ENCODE measurements at places on chromosomes 16 and 17.

- no peak for DNase-seq
These were observed 7.3 kb upstream of the PRSS36 start for GRCh38 chr16:31157136-31157535.

GRCh38 chr16:49491771-49492761, 118.5 kb downstream of the C16orf78 start:
- peak; percentile 38 for DNase-seq

DNA sequence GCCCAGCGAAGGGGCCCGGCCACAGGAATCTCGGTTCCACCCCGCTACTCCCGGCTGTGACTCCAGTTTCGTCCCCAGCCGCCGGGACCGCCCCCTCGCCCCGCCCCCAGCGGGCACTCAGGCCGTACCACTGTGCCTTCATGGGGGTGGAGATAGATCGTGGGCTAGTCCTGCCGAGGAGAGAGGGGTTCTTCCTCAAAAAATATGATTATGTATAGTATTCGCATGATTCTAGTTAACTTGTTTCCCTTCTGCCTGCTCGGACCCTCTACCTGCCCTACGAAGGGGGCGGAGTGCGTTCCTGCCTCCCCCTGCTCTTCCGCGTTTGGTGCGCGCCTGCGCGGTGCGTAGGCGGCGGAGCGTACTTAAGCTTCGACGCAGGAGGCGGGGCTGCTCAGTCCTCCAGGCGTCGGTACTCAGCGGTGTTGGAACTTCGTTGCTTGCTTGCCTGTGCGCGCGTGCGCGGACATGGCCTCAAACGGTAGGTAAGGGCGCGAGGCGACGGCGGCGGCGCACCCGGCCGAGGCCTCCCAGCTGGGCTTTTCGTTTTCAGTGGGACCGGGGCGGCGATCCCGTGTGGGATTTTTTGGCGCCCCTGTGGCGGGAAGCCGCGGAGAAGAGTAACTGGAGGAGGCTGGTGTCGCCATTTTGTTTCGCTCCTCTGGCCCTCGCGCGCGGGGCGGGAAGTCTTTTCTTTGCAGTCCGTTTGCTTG, at the start of gene FUS:
TSS of gene FUS (plus strand) at position 393 of the 713 bp plus-strand sequence. CDS start at position 469, 76 bp downstream.
- peak; percentile 89 for DNase-seq

- DNase-seq = no peak
These were observed 77.6 kb upstream of the MED9 start for GRCh38 chr17:17398943-17399926.

DNA sequence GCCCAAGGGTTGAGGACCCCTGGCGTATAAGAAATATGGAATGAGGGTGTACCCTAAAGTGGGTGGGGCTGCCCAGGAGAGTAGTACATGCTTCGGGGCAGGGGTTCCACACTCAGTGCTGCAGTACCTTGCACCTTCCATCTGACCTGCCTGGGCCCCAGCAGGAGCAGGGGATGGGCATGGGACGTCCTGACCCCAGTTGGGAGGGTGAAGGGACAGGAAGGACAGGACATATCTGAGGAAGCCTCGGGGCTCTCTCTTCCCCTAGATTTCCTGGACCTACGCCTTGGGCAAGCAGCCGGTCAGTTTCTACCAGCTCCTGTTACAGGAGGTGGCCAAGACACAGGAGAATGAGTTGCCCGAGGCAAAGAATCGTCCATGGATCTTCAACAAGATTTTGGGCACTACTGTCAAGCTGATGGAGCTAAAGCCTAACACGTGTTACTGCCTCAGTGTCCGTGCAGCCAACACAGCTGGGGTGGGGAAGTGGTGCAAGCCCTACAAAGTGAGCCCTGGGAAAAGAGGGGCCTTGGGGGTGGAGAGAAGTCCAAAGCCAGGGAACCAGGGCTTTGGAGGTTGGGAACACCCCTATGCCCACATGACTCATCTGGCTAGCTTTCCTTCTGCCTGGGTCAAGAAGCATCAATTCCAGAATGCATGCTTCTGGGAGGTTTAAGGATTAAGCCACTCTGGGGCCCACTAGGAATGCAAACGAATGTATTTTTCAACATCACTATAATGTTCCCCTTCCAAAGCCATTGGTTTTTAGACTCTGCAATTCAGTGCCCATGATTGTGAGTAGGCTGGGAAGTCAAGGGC, 7.9 kb downstream of the FNDC8 start:
- no peak for DNase-seq

DNA sequence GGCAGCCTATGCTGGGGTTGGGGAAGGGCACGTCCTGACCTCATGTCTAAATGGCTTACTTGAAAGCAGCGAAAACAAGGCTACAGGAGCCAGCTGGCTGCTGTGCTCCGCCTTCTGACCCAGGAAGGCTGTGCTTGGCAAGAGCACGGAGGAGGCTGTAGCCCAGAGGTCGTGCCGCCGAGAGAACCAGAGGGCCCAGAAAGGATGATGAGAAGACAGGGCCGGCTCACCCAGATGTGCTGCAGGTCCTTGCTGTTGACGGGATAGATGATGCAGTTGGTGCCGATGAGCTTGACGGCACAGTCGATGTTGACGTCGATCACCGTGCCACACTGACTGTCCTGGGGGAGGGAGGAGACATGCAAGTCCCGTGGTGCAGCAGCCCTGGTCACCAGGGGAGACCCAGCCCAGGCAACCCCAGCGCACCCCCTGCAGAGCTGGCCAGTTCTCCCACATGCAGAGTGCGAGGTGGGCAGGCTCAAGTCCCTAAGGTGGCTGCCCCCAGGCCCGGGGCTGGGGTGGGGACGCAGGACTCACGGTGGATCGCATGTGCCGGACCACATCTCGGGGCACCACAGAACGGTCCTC, 20.7 kb downstream of the SPHK1 start:
- DNase-seq = no peak

DNA sequence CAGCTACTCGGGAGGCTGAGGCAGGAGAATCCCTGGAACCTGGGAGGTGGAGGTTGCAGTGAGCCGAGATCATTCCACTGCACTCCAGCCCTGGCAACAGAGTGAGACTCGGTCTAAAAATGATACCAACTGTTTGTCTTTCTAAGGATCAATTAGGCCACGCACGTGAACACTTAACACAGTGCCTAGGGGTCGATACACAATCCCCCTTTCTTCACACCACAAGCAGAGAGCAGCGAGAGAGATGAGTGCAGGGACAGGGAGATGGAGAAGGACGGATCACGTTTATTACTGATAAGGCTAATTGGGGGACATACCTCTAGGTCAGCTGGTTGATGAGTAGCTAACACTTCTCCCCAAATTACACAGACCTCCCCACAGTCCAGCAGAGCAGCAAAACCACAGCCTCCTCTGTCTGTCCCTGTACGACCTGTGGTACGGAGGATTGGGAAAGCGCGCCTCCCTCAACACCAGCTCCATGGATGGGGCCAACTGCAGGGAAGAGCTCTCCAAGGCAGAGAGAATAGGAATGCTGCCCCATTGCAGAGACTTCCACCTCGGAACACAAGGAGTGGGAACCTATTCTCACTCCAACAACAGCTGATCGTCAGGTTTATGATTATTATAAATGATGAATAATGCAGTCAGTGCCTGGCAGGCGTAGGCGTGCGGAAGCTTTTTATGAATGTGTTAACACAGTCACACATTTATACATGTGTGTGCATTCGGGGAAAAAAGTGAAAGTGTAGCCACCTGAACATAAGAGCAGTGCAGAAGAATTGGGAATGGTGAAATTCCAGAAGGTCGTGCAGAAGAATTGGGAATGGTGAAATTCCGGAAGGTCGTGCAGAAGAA, 155.1 kb downstream of the C16orf95 start:
- DNase-seq = no peak

DNA sequence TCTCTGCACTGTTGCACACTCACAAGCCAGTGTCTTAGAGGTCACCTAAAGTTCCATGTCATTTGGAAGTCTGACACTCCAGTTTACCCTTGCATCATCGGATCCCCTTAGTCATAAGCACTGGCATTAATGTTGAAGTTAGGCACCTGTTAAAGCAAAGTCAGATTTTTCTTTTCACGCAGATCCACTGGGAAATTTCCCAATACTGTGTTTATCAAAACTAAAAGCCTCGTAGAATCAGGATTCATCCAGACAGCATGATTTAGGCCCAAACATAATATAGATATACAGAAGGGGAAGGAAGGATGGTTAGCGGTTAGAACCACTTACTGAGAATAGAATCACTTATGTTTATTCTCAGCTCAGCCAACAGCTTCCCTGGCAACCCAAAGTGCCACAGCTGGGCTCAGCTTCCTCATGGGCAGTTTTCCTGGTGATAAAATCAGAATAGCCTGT, 30.1 kb upstream of the HAPSTR1 start:
- no peak for DNase-seq

DNA sequence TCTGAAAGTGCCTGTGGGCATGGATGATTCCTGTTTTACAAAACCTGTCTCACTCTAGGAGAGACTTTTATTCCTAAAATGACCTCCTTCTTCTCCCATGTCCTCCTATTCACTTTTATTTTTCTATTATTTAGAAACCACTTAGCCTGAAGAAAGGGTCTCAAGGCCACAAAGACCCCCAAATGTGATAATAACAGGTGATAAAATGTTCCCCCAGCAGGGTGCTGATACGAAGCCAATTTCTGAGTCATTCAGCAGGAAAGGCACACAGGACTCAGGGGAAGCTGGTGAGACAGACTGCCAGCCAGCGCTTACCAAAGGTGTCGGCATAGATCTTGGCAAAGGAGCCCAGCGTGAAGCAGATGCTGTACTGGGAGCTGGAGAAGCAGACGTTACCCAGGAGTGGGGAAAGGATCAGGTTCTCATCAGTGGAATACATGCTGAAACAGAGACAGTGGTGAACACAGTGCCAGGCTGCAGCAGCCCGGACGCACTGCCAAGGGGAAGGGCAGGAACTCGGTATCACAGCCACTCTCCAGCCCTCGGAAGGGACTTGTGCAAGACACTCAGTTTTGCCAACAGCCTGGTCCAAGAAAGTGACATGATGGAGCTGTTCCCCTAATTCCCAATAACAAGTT, 24.6 kb downstream of the HIGD1B start:
- DNase-seq = no peak

- no peak for DNase-seq
These were observed 1.3 kb upstream of the ACTG1 start for GRCh38 chr17:81513753-81514488.

DNA sequence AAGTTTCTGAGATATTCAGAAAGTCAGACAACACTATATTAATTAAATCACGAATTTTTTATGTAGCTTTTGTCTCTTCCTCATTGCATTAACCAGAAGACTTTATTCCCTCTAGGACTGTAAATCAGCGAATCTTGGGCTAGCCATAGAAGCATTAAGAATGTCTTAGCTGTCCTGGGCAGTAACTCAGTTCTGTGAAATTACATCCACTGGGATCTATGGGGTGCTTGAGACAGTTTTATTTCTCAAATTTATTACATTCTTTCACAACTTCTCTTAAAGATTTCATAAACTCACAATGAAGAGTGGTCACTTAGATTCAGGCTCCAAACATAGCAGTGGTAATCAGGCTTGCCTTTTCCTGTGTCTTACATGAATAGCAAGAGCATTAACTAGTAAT, 1153.4 kb downstream of the CDH8 start:
- DNase-seq = no peak

DNA sequence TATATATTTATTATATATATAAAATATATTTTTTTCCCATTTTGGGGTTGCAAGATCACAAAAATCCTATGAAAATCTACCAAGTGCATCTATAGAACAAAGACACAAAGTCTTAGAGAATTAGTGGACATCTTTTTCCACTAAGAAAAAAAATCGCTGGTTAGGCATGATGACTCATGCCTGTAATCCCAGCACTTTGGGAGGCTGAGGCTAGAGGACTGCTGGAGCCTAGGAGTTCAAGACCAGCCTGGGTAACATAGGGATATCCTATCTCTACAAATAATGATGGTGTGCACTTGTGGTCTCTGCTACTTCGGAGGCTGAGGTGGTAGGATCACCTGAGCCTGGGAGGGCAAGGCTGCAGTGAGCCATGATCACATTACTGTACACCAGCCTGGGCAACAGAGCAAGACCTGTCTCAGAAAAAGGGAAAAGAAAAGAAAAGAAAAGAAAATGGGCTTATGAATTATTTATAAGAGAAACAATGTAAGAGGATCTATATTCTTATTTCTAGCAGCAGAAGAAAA, 185.1 kb upstream of the PSMD7 start:
- DNase-seq = no peak

DNA sequence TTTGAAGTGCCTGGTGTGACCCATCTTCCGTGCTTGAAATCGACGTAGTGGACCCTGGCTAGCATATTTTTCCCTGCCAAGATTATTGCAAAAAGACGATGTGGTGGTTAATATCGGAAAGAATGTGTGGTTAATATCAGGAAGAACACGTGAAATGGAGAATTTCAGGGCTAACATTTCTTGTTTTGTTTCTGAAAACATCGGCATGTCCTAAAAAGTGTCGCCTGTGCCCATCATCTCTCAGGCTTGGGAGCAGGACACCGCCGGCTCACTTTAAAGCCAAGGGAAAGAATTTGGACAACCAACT, 345 bp upstream of the DCXR start:
- DNase-seq = no peak

DNA sequence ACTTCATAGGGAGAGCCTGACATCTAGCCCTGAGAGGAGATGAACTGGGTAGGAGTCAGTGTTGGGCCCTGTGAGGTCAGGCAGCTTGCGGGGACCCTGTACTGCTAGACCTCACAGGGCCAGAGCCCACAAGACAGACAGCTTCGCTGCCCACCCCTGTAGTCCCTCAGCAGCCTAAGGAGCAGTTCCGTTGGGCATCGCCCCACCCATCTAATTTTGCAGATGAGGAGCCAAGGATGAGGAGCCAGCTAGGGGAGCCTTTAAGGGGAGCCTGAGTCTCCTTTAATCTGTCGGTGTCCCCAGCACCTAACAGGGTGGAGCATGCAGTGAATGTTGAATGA, 755 bp upstream of the TUFM start:
- DNase-seq = no peak

DNA sequence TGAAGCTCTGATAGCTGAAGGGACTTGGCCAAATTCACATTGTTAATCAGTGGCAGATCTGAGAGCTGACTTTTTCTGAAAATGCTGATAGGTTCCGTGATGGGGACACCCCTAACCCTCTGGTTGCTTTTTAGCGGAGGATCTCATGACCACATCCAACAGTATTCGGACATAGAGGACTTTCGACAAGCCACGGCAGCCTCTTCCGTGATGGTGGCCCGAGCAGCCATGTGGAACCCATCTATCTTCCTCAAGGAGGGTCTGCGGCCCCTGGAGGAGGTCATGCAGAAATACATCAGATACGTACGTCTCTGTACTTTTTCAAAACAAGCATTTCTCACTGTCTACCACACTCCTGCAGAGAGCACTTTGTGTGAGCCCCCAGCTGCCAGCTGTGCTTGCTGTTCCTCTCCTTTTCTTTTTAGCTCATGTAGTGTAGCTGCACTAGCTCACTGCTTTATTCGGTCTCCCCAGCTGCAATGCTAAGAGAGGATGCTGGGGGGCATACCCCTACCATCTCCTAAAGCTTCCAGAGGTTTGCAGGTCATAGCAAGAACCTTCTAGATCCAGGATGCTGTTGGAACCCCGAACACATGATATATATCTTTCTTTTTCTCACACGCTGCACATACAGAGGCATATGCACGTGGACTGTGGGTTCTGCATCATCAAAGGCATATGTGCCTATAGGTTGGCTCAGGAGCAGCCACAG, 14.2 kb upstream of the NFATC3 start:
- no peak for DNase-seq

GRCh38 chr17:5299383-5299782, 17.3 kb downstream of the RABEP1 start:
- no peak for DNase-seq

Measured in stimulated activated CD4-positive, alpha-beta T cell treated with anti-CD3 and anti-CD28 coated beads, Interleukin-12 subunit alpha, Interleukin-12 subunit beta, amount 100 ng/mL, for 4 hours (primary cell).